CD4-positive, alpha-beta T cell treated with Interleukin-6 at 100 ng/mL for 8 hours (primary cell): ENCODE measurements at places on chromosomes 13 and 19.

DNA sequence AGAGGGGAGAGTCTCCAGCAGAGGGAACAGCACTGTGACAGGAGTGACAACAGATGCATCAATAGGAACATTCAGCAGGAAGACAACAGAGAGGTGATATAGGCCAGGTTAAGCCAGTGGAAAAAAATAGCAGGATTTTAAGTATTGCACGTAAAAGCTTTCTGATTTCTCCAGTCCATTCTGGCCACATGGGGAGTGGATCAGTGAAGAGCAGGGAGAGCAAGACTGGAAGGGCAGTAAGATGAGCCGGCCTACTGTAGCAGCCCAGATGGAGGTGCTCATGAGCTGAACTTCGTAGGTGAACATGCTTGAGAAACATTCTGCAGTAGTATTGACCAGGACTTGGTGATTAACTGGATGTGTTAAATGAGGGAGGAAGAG, 1.7 kb downstream of the UTP14C start:
- DNase-seq: no peak

DNA sequence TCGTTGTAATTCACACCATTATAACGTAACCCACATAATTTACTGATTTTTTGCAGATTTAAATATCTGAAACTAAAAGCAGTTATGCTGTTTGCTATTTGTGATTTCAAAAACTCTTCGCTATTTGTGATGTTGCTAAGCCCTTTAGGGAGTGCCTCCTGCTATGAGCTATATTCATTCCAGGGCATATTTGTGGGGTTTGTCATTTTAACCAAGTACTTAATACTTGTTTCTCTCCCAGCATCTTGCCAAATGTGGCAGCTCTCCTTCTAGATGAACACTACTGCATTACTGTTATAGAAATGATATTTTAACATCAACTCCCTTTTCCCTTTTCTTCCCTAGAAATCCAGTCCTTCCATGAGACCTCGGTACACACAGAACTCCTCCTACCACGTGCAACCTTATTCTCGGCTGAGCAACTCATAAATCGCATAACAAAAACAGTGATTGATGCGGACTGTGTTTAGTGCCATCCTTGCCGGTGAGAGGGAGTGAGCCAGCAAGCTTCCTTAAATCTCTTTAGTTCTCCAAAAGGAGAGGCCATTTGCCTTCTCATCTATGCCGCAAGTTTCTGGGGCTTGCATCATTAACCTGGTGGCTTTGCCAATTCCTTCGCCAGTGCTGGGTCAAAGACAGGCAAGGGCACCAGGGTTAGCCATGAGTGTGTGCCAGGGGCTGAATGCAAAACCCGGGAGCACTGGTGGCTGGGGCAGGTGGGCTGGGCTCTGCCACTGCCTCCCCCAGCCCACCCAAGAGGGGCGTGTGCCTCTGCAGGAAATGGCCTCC, 33.4 kb downstream of the RFX2 start:
- DNase-seq: no peak

GRCh38 chr13:44818016-44818415, 171.3 kb downstream of the NUFIP1 start:
- DNase-seq: no peak

DNA sequence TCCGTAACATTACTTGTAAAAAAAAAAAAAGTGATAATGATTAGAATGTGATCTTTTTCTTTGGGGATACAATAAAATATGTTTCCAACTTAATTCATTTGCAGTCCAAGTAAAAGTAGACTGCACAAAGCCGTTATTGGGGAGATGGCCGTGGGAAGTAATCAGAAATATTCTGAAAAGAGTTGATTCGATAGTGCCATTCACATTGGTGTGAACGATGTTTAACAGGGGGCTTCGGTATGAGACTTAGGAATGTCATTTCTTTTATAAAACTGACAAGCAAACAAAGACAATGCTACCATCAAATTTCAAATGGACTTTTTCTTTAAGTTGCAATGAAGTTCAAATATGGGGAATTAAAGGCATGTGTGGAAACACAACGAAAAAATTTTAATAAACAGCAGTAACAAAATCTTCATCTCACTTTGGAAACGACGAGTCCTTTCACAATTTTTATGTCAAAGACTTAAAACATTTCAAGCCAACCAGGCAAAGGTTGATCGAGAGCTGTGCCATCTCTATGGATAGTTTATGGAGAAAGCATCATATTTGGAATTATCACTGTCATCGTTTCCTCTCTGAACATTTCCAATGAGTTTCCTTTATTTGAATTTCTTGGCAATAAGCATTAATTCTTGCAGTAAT, 1.7 kb upstream of the ZIC5 start:
- no peak for DNase-seq

DNA sequence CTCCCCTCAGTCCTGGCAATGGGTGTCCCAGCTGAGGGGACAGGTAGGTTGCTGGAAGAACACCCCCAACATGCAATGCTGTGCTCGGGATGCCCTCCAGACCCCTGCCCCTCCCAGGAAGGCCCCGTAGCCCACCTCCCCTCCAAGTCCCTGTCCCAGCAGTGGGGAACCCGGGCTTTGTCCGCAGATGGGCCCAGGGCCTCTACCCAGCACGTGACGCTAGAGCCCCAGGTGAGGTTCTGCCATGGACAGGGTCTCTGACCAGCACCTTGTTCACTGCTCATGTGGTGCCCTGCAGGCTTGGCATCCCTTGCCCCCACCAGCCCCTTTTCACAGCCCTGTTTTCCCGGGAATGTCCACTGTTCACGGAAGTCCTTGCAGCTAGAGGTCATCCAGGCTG, 220.0 kb upstream of the SGCG start:
- no peak for DNase-seq

- DNase-seq: no peak
Observed at GRCh38 chr13:47896111-47896510, 105.0 kb downstream of the SUCLA2 start.

- DNase-seq: peak; percentile 40
Observed at GRCh38 chr13:98476106-98476505, 100.8 kb downstream of the STK24 start.

GRCh38 chr19:46809534-46810272, 21.3 kb upstream of the SLC1A5 start:
- no peak for DNase-seq

- DNase-seq: no peak
Observed at GRCh38 chr19:46131485-46132143, 7.1 kb upstream of the IGFL3 start.

GRCh38 chr19:44661904-44662303, 9.4 kb upstream of the CEACAM19 start:
- no peak for DNase-seq
